Prostate gland (tissue), 2 donors: ENCODE measurements at places on chromosomes 6 and 20. TPM values are rescaled to one million over a fixed set of nuclear protein-coding genes. Genes with fewer than 3 reads are reported as not detected.

The OR2H2 gene
- total RNA-seq, result not detected

The BTN2A1 gene
- 11.5 TPM for total RNA-seq

The SLC4A11 gene
- total RNA-seq, result 12.7 TPM

The EFCAB8 gene
- total RNA-seq, result 0.87 TPM

The NR2E1 gene
- not detected for total RNA-seq

The CLIC5 gene
- 4.5 TPM for total RNA-seq

The PI16 gene
- 7.9 TPM for total RNA-seq

The ELOVL2 gene
- total RNA-seq, result 15.5 TPM

GRCh38 chr6:159969921-159970320 is 1.0 kb downstream of the IGF2R start:
- no peaks in the 10 kb centered on the region for H3K4me1 ChIP-seq
- DNase-seq, result peak; percentile 57
- peak overlapping the region; percentile 95 for H3K4me3 ChIP-seq
- peak overlapping the region; percentile 92 for H3K27ac ChIP-seq

GRCh38 chr20:11551479-11551878 is 366.2 kb upstream of the BTBD3 start:
- no peak overlapping the region for H3K27ac ChIP-seq
- no peak overlapping the region for H3K4me3 ChIP-seq
- H3K27me3 ChIP-seq, result no peaks in the 10 kb centered on the region
- no peaks in the 10 kb centered on the region for H3K36me3 ChIP-seq
- no peak for DNase-seq

DNA sequence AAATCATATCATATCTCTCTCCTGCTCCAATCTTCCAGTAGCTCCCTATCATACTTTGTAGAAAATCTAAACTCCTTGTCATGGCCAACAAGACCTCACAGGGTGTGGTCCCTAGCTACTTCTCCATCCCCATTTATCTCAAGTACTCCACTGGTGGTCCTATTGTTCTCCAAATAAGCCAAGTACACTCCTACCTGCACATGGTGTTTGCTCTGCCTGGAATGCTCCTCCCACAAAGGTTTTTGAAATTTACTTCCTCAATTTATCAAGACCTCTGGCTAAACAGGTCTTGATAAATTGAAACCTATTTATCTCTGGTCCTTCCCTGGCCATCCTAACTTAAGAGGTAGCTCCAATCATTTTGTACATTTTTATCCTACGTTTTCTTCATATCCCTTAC is 12.1 kb downstream of the TMX4 start:
- no peak overlapping the region for H3K27ac ChIP-seq
- no peaks in the 10 kb centered on the region for H3K4me1 ChIP-seq
- no peak for DNase-seq
- no peaks in the 10 kb centered on the region for H3K27me3 ChIP-seq
- no peaks in the 10 kb centered on the region for H3K36me3 ChIP-seq

- H3K27me3 ChIP-seq, result no peaks in the 10 kb centered on the region
- no peak overlapping the region for H3K4me3 ChIP-seq
- no peaks in the 10 kb centered on the region for H3K4me1 ChIP-seq
Observed at GRCh38 chr20:47220161-47220582, 136.3 kb downstream of the ZMYND8 start.

- H3K27me3 ChIP-seq, result no peaks in the 10 kb centered on the region
- H3K4me1 ChIP-seq, result no peaks in the 10 kb centered on the region
- H3K27ac ChIP-seq, result peak overlapping the region; percentile 76
- DNase-seq, result peak; percentile 92
- peak overlapping the region; percentile 60 for H3K4me3 ChIP-seq
Observed at GRCh38 chr20:63641792-63642523, 11.3 kb downstream of the STMN3 start.

- H3K4me1 ChIP-seq, result no peaks in the 10 kb centered on the region
- no peaks in the 10 kb centered on the region for H3K36me3 ChIP-seq
- H3K27ac ChIP-seq, result peak overlapping the region; percentile 87
- no peaks in the 10 kb centered on the region for H3K27me3 ChIP-seq
Observed at GRCh38 chr6:27251606-27252251, 4.2 kb downstream of the PRSS16 start.

- peak; percentile 11 for DNase-seq
- H3K27ac ChIP-seq, result peak overlapping the region; percentile 86
- H3K4me1 ChIP-seq, result no peaks in the 10 kb centered on the region
- no peaks in the 10 kb centered on the region for H3K27me3 ChIP-seq
- peak overlapping the region; percentile 73 for H3K4me3 ChIP-seq
Observed at GRCh38 chr6:146543940-146544615, 445 bp downstream of the RAB32 start.

- H3K36me3 ChIP-seq, result peaks cover 10% of the 10 kb centered on the region
- no peak for DNase-seq
- peaks cover 6% of the 10 kb centered on the region for H3K4me1 ChIP-seq
- no peaks in the 10 kb centered on the region for H3K27me3 ChIP-seq
Observed at GRCh38 chr6:30724906-30725667, 4.9 kb downstream of the TUBB start.

GRCh38 chr6:137487181-137487868 is 6.9 kb downstream of the OLIG3 start:
- H3K4me3 ChIP-seq, result no peak overlapping the region
- no peak overlapping the region for H3K27ac ChIP-seq
- no peaks in the 10 kb centered on the region for H3K36me3 ChIP-seq
- H3K4me1 ChIP-seq, result no peaks in the 10 kb centered on the region

- no peak overlapping the region for H3K4me3 ChIP-seq
- H3K4me1 ChIP-seq, result no peaks in the 10 kb centered on the region
- DNase-seq, result no peak
- no peaks in the 10 kb centered on the region for H3K27me3 ChIP-seq
- H3K27ac ChIP-seq, result no peak overlapping the region
- no peaks in the 10 kb centered on the region for H3K36me3 ChIP-seq
Observed at GRCh38 chr6:41420186-41420585, 84.8 kb downstream of the NCR2 start.

GRCh38 chr6:137800762-137801161 is 66.3 kb upstream of the TNFAIP3 start:
- DNase-seq, result no peak
- no peak overlapping the region for H3K4me3 ChIP-seq
- H3K27me3 ChIP-seq, result no peaks in the 10 kb centered on the region

DNA sequence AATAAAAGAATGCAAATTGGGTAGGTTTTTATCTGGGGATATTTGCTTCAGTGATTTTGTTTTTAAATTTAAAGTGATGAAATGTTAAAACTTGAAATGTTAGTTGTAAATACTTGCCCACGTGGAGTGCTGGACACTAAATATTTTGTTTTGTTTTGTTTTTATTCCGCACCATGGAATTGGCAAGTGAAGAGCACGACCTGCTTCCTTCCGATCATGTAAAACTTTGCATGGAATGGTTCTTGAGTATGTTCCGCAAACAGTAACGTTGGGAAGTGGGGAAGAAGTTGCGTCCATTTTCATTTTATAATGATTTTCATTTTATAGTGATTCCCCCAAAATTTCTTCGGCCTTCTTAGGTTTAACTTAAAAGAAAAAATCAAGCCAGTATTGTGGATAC is 765 bp downstream of the IRAK1BP1 start:
- peak overlapping the region; percentile 67 for H3K4me3 ChIP-seq
- no peak overlapping the region for H3K27ac ChIP-seq
- no peaks in the 10 kb centered on the region for H3K36me3 ChIP-seq
- H3K4me1 ChIP-seq, result no peaks in the 10 kb centered on the region
- H3K27me3 ChIP-seq, result no peaks in the 10 kb centered on the region

GRCh38 chr6:161237176-161237575 is 36.7 kb downstream of the AGPAT4 start:
- no peaks in the 10 kb centered on the region for H3K36me3 ChIP-seq
- no peaks in the 10 kb centered on the region for H3K4me1 ChIP-seq
- no peak overlapping the region for H3K4me3 ChIP-seq
- DNase-seq, result no peak

DNA sequence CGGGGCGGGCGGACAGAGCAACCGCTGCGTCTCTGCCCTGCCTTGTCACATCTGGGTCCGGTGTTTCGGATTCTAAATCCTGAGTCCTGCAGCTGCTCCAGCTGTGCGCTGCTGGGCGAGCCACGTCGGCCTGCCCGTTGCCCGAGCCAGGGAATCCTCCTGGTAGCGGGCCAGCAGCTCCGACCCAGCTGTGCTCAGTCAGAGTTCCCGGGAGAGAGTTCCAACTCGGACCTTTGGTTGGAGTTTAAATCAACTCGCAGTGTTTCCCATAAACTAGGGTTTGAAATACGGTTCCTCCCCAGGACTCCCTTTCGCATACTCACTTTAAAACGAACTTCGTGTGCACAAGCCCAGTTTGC is 315 bp upstream of the PDE10A start:
- peak overlapping the region; percentile 72 for H3K4me3 ChIP-seq
- no peak for DNase-seq
- H3K36me3 ChIP-seq, result no peaks in the 10 kb centered on the region
- H3K4me1 ChIP-seq, result no peaks in the 10 kb centered on the region
- H3K27me3 ChIP-seq, result peaks cover 5% of the 10 kb centered on the region

GRCh38 chr20:5772704-5773103 is 22.5 kb downstream of the SHLD1 start:
- H3K4me3 ChIP-seq, result no peak overlapping the region
- peak overlapping the region; percentile 66 for H3K27ac ChIP-seq
- no peaks in the 10 kb centered on the region for H3K4me1 ChIP-seq
- H3K36me3 ChIP-seq, result no peaks in the 10 kb centered on the region
- H3K27me3 ChIP-seq, result no peaks in the 10 kb centered on the region

DNA sequence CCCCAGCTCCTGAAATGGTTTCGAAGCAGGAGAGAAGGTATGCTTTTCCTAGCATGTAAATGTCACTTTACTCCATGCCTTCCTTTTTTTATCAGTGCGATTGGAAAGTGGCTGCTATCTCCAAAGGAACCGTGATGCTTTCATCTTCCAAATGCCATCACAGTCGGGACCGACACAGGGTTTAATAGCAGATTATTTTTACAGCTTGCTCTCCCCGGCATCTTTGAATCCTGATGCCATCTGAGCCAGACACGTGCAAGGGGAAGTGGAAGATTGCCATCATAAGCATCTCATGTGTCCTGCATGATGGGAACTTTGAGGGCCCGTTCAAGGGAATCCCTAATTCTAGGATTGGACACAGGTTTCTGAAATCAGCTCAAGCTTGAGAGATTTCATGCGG is 253.4 kb upstream of the KCNG1 start:
- H3K4me3 ChIP-seq, result no peak overlapping the region
- no peaks in the 10 kb centered on the region for H3K36me3 ChIP-seq
- H3K27ac ChIP-seq, result no peak overlapping the region
- H3K4me1 ChIP-seq, result no peaks in the 10 kb centered on the region
- H3K27me3 ChIP-seq, result no peaks in the 10 kb centered on the region

- H3K36me3 ChIP-seq, result no peaks in the 10 kb centered on the region
- H3K27me3 ChIP-seq, result no peaks in the 10 kb centered on the region
- peaks cover 8% of the 10 kb centered on the region for H3K4me1 ChIP-seq
- H3K4me3 ChIP-seq, result no peak overlapping the region
- DNase-seq, result peak; percentile 24
Observed at GRCh38 chr6:36120539-36120938, 9.8 kb upstream of the MAPK13 start.

GRCh38 chr6:170347091-170347490 is 40.5 kb downstream of the FAM120B start:
- H3K27me3 ChIP-seq, result no peaks in the 10 kb centered on the region
- H3K36me3 ChIP-seq, result no peaks in the 10 kb centered on the region
- DNase-seq, result no peak
- H3K4me3 ChIP-seq, result no peak overlapping the region
- peaks cover 10% of the 10 kb centered on the region for H3K4me1 ChIP-seq
- peak overlapping the region; percentile 14 for H3K27ac ChIP-seq

DNA sequence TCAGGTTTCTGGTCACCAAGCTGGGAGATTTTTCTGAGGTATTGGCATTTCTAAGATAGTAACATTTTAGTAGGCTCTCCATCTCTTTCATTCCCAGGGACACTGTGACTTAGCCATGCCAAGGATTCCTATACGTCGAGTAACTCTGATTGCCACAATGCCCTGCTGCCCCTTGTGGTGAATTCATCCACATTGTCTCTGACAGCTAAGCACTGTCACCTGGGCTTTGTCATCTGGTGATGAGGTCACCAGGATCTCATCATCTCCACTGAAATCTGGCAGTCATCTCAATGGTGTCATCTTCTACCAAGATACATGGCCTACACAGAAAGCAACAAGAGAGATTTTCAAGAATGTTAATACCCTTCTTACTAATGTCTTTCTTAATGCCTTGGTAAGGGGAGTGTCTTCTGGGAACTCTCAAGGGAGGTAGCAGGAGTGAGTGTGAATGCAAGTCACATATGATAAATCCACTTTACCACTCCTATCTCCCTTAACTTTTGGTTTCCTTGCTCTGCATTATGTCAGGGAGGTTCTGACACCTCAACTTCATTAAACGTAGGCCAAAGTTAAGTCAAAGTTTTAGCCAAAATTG is 246.7 kb downstream of the CD109 start:
- H3K36me3 ChIP-seq, result no peaks in the 10 kb centered on the region
- no peaks in the 10 kb centered on the region for H3K27me3 ChIP-seq
- H3K27ac ChIP-seq, result no peak overlapping the region
- no peak overlapping the region for H3K4me3 ChIP-seq
- DNase-seq, result no peak

DNA sequence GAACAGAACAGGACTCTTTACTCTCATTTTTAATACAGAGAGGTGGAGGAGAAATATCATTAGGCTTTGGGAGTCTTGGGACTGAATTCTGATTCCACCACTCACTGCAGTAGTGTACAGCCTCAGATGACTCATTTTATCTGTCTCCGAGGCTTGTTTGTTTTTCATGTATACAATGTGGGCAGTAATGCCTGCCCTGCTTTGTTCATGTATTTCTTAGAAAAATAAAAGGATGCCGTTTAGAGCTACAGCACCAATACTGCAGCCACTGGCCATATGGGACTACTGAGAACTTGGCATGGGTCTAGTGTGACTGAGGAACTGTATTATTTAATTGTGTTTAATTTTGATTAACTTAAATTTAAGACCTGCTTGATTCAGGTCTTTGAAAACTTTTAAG is 41.2 kb upstream of the JAG1 start:
- DNase-seq, result no peak
- H3K36me3 ChIP-seq, result no peaks in the 10 kb centered on the region
- no peak overlapping the region for H3K27ac ChIP-seq
- H3K4me3 ChIP-seq, result no peak overlapping the region
- H3K4me1 ChIP-seq, result no peaks in the 10 kb centered on the region

- H3K27ac ChIP-seq, result no peak overlapping the region
- no peaks in the 10 kb centered on the region for H3K36me3 ChIP-seq
- peaks cover 5% of the 10 kb centered on the region for H3K4me1 ChIP-seq
- DNase-seq, result no peak
- no peaks in the 10 kb centered on the region for H3K27me3 ChIP-seq
Observed at GRCh38 chr20:62020935-62021701, 44.6 kb downstream of the TAF4 start.
